ENCODE measurements at places on chromosomes 3 and 15. TPM values are rescaled to one million over a fixed set of nuclear protein-coding genes. Genes with fewer than 3 reads are reported as not detected.

- DNase-seq = no peak
These were observed 409.5 kb downstream of the ROBO1 start for GRCh38 chr3:79358327-79358726.

DNA sequence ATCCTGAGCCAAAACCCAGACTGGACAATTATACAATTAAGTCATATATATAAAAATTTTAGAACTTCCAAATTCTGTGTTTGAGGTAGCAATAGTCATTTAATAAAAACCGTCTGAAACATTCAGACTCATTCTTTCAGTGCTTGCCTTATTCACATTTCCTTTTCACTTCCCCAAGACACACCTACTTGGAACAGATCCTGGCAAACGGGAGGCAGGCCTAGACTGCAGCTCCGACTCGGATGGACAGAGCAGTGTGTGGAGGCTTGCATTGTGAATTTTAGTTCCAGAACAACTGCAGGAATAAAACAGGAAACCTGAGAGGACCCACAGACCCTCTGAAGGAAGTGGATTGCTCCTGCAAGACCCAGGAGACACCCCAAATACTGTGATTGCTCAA, 341.4 kb downstream of the CNTN3 start:
- peak; percentile 21 for DNase-seq

- no peak for DNase-seq
These were observed 175.2 kb upstream of the SOX14 start for GRCh38 chr3:137588871-137589270.

SPG21 gene
- total RNA-seq = 84.1 TPM

- DNase-seq = no peak
These were observed 20.5 kb upstream of the SELENOT start for GRCh38 chr3:150582620-150583019.

DNA sequence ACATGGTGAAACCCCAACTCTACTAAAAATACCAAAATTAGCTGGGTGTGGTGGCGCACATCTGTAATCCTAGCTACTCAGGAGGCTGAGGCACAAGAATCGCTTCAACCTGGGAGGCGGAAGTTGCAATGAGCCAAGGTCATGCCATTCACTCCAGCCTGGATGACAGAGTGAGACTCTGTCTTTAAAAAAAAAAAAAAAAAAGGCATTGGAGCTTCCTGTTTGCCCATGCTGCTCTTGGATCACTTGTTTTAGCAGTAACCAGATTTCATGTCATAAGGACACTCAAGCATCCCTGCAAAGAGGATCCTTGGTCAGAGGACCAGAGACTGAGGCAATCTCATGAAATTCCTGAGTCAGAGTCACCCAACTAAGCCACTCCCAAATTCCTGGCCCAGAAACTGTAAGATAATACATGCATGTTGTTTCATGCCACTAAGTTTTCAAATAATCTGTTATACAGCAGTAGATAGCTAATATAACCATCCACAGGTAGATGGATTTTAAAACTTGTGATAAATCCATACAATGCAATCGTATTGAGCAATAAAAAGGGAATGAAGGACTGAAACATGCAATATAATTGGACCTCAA, 82.0 kb upstream of the XXYLT1 start:
- no peak for DNase-seq

CHRNA5 gene
- total RNA-seq = 0.84 TPM

DNA sequence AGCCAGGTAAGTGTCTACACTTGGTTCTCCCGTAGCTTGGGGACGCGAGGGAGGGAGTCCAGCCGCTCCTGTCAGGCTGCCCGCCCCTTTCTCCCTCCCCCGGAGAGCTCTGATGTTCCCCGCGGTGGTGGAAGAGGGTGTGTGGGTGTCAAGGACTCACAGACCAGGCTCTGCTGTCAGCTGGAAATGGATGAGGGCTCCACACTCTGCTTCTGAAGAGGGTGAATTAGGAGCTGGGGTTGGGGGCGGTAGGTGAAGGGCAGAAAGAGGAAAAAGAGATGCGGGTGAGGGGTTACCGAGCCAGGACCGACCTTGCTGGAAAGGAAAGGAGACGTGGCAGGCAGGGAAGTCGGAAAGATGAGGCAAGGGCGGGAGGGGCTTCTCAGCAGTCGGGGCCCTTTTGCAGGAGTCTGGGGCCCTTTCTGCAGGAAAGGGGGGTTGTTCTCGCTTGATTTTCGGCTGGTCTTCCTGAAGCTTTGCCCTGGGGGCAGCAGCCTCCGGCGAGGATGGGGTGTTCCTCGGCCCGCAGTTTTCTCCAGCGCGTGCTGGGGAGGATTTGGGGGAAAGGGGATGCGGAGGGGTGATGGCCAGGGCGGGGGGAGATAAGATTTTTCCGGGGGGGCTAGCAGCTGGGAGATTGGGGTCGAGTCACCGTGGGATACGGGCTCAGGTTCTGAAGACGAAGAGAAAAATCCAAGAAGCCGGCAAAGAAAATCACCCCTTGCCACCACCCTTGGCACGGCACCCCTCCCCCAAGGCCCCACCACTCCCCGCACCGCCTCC, 602 bp upstream of the BAHD1 start:
- DNase-seq = no peak

DNA sequence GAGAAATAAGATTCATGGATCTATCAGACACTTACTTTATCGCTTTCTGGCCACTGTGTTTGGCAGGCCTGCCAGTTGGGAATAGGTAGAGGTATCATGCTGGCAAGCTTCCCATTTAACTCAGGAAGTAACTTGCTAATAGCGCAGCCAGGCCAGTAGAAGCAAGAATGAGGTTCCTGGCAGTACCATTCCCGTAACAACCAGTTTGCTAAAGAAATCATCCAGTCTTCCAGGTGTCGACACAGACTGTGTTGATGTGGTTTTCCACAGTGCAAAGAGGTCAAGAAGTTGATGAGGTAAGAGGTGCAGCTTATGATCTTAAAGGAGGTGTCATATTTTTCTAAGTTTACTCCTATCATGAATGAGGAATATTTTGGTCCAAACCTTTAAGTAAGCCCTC, 46.2 kb downstream of the DPH6 start:
- DNase-seq = no peak

- DNase-seq = no peak
These were observed 114.8 kb downstream of the FILIP1L start for GRCh38 chr3:99999536-99999935.

RBSN gene
- 33.7 TPM for total RNA-seq

ASB14 gene
- total RNA-seq = not detected

FBXO40 gene
- total RNA-seq = not detected

TBCCD1 gene
- total RNA-seq = 17.0 TPM

- no peak for DNase-seq
These were observed 205.5 kb upstream of the TGFBR2 start for GRCh38 chr3:30400926-30401325.

DNA sequence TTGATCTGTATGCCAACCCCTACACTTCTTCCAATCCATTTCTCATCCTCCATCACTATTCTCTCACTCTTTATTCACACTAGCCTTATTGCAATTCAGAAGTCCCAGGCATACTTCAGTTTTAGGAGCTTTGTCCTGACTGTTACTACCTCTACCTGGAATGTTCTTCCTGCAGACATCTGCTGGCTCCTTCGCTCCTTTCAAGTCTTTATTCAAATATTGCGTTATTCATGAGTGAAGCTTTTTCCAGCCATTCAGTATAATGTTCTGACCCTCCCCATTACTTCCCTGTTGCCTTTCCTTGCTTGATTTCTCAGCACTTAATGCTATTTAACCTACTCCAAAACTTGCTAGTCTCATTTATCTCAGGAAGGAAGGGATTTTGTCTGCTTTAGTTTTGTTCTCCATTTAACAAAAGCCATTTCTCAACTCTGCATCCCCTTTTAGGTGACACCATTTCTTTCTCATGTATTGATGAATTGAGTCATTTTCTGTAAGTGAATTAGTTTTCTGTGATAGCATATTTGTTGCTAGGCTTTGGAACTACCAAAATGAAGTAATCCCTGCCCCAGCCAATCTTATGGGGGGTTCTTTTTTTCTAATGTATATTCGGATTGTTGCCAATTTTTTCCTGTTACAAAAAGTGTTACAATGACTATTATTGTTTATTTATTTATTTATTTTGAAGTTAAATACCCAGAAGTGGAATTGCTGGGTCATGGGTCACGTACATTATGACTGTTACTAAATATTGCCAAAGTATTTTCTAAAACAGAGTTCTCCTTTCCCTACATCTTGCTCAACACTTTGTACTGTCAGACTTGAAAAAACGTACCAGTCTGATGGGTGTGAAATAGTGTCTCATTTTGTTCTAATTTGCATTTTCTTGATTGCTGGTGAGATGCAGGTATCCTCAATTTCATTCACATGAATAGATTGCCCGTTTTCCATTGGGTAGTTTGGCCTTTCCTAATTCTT, 9.4 kb downstream of the ATP11B start:
- DNase-seq = no peak

GRCh38 chr15:82943176-82943575, 9.3 kb downstream of the HOMER2 start:
- no peak for DNase-seq

DNA sequence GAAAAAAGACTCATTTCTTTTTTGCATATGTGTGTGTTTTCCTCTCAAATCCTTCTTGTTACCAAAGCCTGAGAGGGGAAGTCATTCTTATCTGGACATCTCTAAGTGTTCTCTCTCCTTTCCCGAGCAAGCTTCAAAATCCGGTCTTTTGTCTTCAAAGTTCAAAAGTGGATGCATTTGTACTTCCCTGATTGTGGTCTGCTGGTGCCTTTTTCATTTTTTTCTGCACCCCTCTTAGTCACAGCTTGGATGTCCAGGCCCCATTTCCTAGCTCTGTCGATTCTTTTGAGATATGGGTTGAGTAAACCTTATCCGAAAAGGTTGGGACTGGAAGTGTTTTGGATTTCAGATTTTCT, 34.8 kb downstream of the EHD4 start:
- no peak for DNase-seq

CA12 gene
- total RNA-seq = 1.8 TPM

GRCh38 chr3:150096700-150097587, 126.2 kb upstream of the PFN2 start:
- DNase-seq = no peak

DNA sequence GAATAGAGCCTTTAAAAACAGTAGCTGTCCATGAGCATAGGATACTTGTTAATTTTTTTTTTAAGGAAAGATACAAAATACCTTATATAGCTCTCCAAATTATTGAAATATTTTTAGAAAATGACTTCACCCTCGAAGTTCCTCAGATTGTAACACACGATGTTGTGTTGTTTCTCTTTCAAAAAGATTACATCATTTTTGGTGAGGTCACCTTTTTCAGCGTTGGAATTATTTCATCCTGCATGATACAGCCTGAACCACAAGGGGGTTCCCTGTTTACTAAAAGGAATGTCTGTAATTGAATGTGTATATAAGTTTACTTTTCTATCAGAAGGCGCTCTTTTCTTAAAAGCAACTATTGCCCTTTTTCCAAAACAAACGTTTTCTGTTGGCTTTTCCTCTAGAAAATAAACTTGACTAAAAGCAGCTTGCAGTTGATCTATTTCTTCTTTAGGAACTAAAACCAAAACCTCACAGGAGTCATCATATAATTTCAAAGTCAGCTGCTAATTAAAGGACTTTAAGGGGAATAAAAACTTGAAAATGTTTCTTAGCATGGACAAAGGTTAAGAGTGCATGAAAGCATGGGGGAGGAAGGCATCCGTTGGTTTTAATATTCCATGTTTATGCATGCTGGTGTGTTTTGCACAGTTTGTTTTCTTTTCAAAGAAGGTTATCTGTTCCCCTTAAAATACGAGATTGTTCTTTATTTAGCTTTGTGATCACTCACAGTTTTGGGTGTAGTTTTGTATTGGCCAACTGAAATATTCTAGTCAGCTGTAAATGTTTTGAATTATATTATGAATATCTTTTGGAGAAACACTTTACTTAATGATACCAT, 29.4 kb downstream of the LYSMD4 start:
- no peak for DNase-seq

GUCA1C gene
- not detected for total RNA-seq

DNA sequence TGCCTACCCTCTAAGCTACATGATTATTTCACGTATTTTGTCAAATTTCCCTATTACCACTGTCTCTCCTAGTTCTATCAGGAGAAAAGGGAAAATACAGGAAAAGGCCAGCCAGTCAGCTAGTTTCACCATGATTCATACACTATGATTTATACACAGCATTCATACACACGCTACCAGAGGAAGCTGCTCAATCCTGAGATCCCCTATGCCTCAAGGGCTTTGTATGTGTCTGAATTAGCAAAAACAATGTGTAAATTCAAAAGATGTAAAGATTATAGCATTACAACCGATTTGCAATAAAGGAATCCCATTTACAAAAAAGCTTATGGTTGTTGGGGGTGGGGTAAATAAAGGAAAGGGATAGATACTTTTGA, 3.1 kb upstream of the ACKR4 start:
- DNase-seq = no peak

ECE2 gene
- total RNA-seq = not detected

GMNC gene
- not detected for total RNA-seq

ANKRD34C gene
- not detected for total RNA-seq

DNA sequence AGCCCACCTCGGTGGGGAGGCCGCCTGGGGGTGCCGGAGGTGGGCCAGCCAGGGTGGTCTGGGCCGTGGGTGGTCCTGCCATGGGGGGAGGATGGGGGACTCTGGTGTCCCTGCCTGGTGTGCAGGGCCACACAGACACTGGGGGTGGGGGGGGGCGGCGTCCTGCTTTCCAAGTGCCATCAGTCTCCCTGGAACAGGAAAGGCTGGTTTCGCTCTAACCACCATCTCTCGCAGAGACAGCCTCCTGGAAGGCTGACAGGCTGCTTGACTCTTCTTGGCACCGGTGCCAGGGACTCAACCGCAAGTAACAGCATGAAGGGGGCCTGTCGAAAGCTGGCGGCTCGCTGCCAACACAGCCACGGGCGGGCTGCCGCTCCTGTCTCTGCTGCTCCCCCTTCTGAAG, 40.3 kb downstream of the RGMA start:
- DNase-seq = no peak

MEGF11 gene
- 0.87 TPM for total RNA-seq

DNA sequence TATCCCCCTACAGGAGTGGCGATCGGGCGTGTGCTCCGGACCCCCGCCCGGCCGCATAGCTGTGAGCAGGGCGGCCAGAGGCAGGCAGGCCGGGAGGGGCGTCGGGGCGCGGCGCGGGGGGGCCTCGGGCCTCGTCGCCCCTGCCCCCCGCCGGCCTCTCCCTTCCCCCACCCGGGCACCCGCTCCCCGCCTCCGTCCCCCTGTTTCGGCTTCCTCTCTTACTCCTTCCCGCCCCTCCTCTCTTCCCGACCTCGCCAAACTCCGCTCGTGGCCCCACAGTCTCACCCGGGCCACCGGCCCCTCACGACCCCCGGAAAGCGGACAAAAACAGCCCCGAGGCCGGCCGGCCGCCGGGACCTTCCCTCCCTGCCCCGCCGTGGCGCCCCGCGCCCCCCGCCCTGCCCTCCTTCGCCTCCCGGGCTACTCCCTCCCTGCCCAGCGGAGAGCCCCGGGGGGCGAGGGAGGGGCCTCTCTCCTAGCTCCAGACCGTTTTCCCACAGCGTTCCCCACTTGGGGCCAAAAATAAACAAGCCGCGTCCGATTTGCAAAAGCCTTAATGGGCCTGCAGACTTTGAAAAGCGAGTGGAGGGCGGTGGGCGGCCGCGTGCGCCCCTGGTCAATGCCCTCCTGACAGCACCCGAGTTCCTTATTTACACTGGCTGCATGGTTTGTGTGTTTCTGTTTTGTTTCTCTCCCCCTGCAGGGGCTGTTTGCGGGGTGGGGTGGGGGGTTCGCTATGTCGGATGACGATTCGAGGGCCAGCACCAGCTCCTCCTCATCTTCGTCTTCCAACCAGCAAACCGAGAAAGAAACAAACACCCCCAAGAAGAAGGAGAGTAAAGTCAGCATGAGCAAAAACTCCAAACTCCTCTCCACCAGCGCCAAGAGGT, 1.0 kb downstream of the UBE2E1 start:
- DNase-seq = no peak

- DNase-seq = no peak
These were observed 243.2 kb upstream of the SUCLG2 start for GRCh38 chr3:67897351-67898336.

- DNase-seq = no peak
These were observed 329.9 kb upstream of the WNT5A start for GRCh38 chr3:55816794-55817576.

Measured in tibial nerve (tissue), 4 donors.